Neural progenitor cell (in vitro differentiated cells): ENCODE measurements at places on chromosomes 2 and 18.

- H3K4me3 ChIP-seq, result no peak overlapping the region
- no peak for DNase-seq
- H3K36me3 ChIP-seq, result no peaks in the 10 kb centered on the region
- no peaks in the 10 kb centered on the region for H3K4me1 ChIP-seq
Measured at GRCh38 chr18:42131066-42131929, 176.3 kb downstream of the PIK3C3 start.

GRCh38 chr2:12709207-12709522 lies 7.6 kb upstream of the TRIB2 start:
- H3K27me3 ChIP-seq, result no peaks in the 10 kb centered on the region
- no peak overlapping the region for H3K4me3 ChIP-seq
- H3K4me1 ChIP-seq, result no peaks in the 10 kb centered on the region
- no peaks in the 10 kb centered on the region for H3K36me3 ChIP-seq

DNA sequence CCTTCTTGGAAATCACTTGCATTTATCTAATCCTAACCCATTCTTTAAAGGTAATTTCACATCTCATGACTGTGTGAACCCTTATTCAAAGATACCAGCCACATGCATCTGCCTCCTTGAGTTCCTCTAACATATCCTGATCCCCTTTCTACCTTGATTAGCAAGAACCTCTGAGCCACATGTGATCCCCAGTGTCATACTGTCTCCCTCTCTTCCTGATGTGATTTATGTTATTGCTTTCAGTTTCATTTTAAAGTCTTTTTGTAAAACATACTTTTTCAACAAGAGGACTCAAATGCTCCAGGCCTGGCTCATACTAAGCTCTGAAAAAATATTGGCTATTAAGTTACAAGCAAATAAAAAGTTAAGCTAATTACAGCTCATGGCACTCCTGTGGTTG lies 470.1 kb downstream of the DLGAP1 start:
- H3K4me3 ChIP-seq, result no peak overlapping the region
- peaks cover 37% of the 10 kb centered on the region for H3K4me1 ChIP-seq
- no peak for DNase-seq
- no peaks in the 10 kb centered on the region for H3K27me3 ChIP-seq
- H3K27ac ChIP-seq, result no peak overlapping the region

DNA sequence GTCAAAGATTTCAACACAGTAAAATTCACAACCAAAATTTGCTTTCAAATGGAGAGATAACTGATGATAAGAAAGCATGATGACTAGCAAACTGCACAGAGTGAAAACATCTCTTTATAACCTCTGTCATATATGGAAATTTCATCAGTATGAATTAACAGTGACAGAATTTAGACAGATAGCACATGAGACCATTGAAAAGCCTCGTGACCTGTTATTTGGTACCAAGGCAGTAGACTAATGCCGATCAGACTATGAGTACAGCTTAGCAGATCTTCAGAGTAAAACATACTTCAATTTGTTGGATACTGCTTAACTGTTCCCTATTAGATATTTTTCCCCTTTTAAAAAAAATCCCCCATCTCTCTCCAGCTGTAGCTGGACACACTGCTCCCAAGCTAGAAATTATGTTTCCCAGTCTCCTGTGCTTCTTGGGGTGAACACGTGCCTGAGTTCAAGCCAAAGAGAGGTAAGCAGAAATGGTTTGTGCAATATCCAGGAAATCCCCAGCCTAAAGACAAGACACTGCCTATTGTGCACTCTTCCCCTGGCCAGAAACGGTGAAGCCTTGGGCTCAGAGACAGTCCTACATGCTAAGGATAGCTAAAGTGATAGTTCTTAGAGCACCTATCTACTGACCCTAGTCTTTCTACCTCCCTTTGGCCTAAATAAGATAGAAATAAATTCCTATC lies 256.1 kb downstream of the NCKAP5 start:
- no peaks in the 10 kb centered on the region for H3K4me1 ChIP-seq
- no peak overlapping the region for H3K27ac ChIP-seq
- no peaks in the 10 kb centered on the region for H3K36me3 ChIP-seq
- H3K4me3 ChIP-seq, result no peak overlapping the region

DNA sequence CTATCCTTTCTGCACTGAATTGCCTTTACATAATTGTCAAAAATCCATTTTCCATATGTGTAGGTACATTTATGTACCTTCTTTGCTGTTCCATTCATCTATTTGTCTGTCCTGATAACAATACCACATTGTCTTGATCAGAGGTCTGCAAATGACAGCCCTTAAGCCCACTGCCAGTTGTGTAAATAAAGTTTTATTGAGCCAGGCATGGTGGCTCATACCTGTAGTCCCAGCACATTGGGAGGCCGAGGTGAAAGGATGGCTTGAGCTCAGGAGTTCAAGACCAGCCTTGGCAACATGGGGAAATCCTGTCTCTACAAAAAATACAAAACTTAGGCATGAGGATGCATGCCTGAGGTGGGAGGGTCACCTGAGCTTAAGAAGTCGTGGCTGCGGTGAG lies 121.0 kb downstream of the TFCP2L1 start:
- no peak overlapping the region for H3K27ac ChIP-seq
- no peak for DNase-seq
- H3K4me1 ChIP-seq, result no peaks in the 10 kb centered on the region
- H3K4me3 ChIP-seq, result no peak overlapping the region
- H3K36me3 ChIP-seq, result no peaks in the 10 kb centered on the region

- H3K36me3 ChIP-seq, result no peaks in the 10 kb centered on the region
- no peaks in the 10 kb centered on the region for H3K27me3 ChIP-seq
- H3K27ac ChIP-seq, result no peak overlapping the region
- DNase-seq, result no peak
- H3K4me1 ChIP-seq, result no peaks in the 10 kb centered on the region
- no peak overlapping the region for H3K4me3 ChIP-seq
Measured at GRCh38 chr2:64298161-64298560, 153.9 kb upstream of the PELI1 start.

- no peak overlapping the region for H3K27ac ChIP-seq
- peaks cover 34% of the 10 kb centered on the region for H3K4me1 ChIP-seq
- H3K4me3 ChIP-seq, result no peak overlapping the region
- no peaks in the 10 kb centered on the region for H3K27me3 ChIP-seq
Measured at GRCh38 chr2:157785200-157785599, 90.9 kb downstream of the ACVR1 start.

DNA sequence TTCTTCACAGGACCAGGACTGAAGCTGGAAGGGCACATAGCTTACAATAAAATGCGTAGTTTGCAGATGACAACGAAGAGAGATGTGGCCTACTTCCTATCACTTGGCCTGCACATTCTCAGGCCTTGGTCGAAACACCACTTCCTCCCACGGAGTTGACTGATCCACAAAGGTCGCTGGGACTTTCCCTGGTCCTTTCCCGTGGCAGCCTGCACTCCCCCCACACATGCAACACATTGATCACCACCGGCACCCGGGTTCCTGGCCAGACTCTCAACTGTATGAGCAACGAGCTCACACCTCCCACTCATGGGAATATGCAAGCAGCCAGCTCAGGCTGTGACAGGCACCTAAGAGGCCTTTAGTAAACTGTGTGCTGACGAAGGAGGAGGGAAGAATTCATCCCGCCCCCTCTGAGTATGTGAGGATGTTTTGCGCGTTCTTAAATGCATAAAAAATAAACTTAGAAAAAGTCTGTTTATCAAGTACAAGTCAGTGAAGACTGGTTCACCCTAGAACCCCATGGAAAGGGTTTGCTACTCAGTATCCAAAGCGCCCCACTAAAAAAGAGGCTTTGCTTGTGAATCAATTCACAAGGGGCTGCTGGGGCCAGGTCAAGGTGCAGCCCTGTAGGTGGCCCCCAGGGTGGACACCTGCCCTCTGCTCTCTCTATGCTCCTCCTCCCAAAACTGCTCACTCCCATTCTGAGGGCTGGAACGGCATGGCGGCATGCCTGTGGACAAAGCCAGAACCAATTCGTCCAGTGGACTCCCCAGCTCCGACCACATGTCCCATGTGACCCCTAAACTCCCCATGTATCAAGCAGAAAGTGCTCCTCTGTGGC lies 154.3 kb downstream of the EIPR1 start:
- no peaks in the 10 kb centered on the region for H3K27me3 ChIP-seq
- no peak for DNase-seq
- H3K36me3 ChIP-seq, result no peaks in the 10 kb centered on the region
- H3K4me3 ChIP-seq, result no peak overlapping the region
- H3K27ac ChIP-seq, result no peak overlapping the region
- no peaks in the 10 kb centered on the region for H3K4me1 ChIP-seq

GRCh38 chr18:62802523-62802922 lies 87.2 kb downstream of the PHLPP1 start:
- H3K4me3 ChIP-seq, result no peak overlapping the region
- no peak for DNase-seq
- H3K4me1 ChIP-seq, result peaks cover 35% of the 10 kb centered on the region
- H3K27ac ChIP-seq, result no peak overlapping the region
- H3K36me3 ChIP-seq, result no peaks in the 10 kb centered on the region
